ENCODE measurements at places on chromosomes 5 and 9.

DNA sequence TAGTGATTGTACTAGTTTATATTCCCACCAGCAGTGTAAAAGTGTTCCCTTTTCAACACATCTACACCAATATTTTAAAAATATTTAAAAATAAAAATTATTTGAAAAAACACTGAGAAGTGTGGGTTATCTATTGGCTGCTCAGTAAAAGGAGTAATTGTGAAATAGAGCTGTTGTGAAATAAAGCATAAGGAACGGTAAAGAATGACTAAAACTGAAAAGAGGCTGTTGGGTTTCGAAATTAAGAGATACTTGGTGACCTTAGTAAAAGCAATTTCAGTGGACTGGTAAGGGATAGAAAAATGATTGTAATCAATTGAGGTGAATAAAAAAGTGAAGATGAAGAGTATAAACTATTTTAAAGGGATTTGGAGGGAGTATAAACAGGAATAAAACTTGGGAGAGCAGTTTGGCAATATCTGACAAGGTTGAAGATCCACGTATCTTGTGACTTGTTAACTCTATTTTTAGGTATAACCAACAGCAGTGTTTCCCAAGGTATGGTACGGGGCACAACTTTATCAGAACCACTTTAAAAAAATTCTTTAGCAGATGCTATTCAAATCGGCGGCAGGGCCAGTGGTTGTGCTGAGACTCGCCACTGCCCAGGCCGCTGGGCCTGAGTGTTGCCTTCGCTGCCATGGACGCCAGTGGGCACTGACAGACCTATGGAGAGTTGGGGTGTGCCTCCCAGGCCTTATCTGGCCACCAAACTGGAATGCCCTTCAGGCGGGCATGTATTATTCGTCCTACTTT is 63.3 kb downstream of the TMEM38B start:
- DNase-seq = peak; percentile 4

DNA sequence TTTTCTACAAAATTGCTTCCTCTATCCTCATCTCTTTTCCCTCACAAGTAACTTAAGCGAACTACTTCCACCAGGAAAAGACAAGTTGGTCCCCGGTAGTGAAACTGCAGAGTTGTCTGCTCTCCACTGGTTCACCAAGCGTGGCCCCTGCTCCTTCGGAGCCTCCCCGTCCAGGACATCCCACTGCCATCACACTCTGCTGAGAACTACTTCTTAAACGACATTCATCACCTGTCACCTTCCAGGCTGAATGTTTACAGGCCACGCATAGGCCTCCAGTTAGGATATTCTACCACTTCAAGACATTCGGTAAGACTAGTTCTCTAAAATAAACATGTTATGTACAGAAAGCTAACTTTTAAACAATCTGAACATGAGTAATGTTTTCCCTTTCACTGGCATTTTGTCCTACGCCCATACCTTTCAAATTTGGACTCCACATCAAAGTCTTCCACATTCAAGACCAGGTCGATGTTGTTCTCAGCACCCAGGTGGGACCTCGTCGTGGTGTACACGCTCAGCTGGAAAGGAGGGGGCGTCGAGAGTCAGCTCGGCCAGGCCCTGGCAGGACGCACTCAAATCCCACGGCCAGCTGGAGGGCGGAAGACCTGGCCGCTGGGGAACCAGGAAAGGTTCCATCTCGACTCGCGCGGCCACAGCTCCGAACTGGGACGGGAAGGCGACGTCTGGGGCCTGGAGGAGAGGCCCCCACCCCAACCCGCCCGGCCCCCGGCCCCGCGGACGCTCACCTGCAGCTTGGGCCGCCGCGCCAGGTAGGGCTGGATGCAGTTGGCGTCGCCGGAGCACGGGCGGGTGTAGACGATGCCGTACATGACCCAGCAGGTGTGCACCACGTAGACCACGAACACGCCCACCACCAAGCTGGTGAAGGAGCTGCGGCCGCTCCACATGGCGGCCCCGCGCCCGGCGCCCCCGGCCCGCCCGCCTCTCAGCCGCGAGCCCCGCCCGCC is 683 bp downstream of the CLPTM1L start:
- no peak for DNase-seq

DNA sequence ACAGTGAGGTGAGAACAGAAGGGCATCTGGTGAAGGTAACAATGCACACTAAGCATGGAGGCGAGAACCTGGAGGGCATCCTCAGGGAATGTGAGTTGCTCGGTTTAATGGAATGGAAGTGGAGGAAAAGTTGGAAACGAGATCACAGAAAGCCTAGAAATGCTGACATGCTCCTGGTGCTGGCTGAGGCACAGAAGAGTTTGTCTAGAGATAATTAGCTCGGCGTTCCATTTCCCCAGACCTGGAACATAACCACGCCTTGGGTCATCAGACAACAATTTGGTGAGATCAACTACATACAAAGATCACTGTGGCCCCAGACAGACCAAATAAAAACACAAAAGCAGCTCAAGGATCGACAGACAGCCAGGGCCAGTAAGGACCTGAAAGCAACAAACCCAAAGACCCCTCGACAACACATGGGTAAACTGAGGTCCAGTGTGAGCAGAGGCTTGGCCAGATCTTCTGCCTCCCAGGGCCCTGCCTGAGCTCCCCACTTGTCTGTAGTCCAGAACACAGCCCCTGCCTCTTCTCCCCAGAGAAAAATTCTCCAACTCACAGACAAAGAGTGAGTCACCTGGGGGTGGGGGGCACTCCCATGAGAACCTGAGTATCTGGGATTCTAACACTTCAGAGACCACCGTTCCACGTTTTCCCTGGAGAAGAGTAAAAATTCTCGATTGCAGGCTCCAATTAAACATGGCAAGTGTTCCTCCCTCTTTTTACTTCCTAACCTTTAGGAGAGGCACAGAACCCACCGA is 52.5 kb downstream of the SHB start:
- no peak for DNase-seq

- no peak for DNase-seq
Observed at GRCh38 chr9:113674436-113674835, 201.7 kb upstream of the ZNF618 start.

GRCh38 chr5:56710826-56711590 is 104.3 kb upstream of the MAP3K1 start:
- DNase-seq = no peak

DNA sequence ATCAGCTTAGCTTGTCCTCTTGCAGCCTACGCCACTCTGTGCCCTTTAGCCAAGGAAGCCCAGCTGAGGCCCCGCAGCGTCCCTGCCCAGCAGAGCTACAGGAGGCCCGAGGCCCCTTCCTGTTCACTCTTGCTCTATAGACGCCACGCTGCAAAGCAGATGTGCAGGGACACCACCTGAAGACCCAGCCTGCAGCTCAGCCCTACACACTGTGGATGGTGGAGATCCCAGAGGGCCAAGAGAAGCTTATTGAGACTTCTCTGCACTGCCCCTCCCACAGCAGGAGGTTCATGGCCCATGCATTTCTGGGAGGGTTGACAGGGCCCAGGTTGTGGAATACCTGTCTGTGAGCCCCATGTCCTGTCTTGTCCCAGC is 33.6 kb downstream of the IRF1 start:
- DNase-seq = no peak

DNA sequence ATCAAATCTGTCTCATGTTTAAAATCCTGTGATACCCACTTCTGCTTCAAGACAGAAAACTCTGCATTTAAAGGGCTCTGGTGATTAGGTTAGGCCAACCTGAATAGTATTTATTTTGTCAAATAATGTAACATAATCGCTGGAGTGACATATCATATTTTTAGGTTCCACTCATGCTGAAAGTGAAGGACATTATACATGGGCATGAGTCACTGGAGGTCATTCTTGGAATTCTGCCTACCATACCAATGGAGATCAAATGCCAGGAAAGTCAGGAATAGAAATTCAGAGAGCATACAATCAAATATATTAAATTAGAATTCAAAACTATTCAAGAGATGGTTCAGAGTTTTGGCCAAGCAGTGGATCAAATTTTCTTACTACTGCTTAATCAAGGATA is 97.1 kb upstream of the PRSS3 start:
- no peak for DNase-seq
